AG20443 (cell line): ENCODE measurements at places on chromosomes 2 and 18.

DNA sequence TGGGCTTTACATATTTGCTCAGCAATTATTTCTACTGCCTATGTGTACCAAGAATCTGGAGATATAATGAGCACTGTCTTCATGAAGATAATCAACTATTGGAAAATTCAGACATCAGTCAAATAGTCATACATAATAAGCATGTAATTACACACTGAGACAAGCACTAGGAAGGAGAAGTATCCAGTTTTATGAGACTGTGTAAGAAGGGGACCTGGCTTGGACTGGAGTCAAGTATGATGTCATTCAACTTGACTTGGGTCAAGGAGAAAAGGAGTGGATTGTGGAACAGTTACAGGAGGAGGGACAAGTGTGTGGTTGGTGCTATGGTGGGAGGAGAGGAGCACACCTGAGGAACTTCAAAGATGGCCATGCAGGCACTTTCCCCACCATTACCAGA is 419.8 kb upstream of the TRIB2 start:
- no peak for DNase-seq

DNA sequence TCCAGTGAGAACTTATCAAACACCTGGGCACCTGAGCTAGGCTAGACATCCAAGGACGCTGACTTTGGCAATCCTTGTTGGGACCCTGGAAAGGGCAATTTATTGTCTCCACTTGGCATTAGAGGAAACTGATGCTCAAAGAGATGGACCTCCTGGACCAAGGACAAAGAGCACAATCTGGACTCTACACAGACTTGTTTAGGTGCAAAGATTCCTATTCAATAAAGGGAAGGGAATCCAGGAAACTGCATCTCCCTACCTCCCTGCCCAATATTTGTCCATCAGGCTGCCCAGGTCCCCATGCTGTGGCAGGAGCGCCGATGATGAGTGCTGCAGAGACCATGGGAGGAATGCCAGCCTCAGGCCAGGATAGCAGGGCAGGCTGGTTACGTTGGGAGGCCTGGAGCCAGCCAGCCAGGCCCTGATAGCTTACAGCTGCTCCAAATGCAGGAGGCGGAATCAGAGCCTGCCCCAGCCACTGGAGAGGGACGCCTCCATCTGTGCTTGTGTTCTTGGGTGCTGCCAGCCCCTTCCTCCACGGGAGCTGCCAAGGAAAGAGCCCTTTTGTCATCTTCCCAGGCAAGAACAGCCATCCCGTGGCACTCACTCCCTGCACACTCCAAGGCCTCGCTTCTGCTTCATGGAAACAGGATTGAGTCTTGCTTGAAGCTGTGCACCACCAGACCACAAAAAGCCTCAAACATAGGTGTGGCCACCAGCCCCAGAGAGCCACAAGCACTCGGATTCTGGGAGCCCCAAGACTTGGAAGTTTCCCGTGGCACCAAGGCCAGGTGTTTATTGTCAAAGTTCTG is 60.0 kb downstream of the HS1BP3 start:
- DNase-seq, result no peak

DNA sequence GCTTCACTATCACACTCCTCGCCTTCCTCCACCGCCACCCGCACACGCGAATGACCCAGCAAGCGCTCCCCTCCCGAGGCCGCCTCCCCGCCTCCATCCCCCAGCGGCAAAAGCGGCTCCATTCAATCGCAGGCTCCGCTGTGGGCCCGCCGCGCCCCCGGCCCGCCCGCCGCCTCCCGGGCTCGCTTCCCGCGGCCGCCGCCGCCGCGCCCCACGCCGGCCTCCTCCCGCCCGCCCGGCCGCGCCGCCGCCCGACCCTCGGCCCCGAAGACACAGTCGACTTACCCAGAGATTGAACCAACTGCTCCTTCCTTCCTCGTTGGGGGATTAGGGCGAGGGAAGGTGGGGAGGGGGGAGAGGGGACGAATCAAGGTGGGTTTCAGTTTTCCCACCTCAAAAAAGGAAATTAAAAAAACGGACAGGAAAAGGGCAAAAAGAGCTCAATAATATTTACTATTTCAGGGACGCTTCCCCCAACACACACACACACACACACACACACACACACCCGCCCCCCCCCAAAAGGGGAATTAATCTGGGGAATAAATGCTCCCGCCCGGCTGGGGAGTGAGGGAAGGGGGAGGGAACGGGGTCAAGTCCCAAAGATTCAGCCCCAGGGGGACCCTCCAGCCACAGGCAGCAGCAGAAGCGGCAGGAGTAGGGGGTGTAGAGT is 743 bp downstream of the XPO1 start:
- DNase-seq, result peak; percentile 34

- DNase-seq, result no peak
Measured at GRCh38 chr2:164146441-164146840, 410.6 kb upstream of the FIGN start.

- DNase-seq, result peak; percentile 72
Measured at GRCh38 chr18:24227977-24228666, 89.3 kb downstream of the CABYR start.

GRCh38 chr2:41896186-41896846 is 151.5 kb upstream of the PKDCC start:
- DNase-seq, result no peak

- DNase-seq, result no peak
Measured at GRCh38 chr2:83217854-83218253, 1241.2 kb downstream of the SUCLG1 start.

DNA sequence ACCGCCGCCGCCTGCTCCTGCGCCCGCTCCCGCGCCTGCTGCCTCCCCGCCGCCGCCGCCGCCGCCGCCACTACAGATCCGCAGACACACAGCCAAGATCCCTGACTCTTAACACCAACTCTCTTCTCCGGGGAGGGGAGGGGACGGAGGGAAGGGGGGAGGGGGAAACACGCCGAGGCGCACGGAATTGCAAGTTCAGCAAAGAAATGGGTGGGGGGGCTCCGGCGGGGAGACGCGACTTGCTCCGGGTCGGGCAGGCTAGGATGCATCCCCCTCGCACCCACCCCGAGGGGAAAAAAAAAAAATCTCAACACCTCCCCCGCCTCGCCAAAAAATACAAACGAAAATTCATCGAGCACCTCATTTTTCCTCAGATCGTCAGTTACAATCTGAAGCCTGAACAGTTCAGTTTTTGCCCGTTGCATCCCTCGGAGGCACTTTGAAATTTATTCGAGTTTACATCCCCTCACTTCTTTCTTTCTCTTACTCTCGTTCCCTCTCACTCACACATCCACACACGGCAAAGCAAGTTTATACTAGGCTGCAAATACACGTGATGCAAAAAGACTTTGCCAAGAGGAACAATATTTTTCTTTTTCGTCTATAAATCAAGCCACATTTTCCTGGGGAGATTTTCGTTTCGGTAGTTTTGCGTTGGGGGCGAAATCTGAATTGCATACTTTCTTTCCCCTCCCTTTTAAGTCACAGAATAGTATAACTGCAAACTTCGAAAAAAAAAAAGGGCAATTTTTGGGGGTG is at the start of gene TCF4:
TSS of gene TCF4 (minus strand) at position 82 of the 759 bp plus-strand sequence. CDS start 1,076 bp downstream, outside the sequence.
- DNase-seq, result peak; percentile 20

- no peak for DNase-seq
Measured at GRCh38 chr2:48685126-48685525, 67.5 kb downstream of the GTF2A1L start.

- no peak for DNase-seq
Measured at GRCh38 chr2:96923810-96924774, 54.2 kb upstream of the SEMA4C start.

GRCh38 chr2:126620302-126620701 is 35.7 kb upstream of the GYPC start:
- DNase-seq, result no peak

DNA sequence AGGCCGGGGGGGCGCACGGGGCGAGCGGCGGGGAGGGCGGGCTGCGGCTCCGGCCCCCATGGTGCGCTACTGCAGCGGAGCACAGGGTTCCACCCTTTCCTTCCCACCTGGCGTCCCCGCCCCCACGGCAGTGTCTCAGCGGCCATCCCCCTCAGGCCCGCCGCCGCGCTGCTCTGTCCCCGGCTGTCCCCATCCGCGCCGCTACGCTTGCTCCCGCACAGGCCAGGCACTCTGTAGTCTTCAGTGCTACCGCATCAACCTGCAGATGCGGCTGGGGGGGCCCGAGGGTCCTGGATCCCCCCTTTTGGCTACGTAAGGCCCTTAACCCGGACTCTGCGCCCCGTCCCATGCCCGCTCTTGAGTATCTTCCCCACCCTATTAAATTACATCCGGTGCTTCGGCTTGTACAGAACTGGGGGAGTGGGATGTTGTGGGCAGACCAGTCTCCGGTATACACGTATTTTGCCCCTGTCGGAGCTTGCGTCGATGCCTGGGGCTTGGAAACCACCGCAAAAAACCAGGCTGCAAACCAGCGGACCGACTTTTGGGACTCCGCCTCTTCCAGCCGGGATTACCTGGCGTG is 598 bp upstream of the WBP1 start:
- no peak for DNase-seq

- no peak for DNase-seq
Measured at GRCh38 chr18:23981369-23981980, 33.1 kb upstream of the TTC39C start.

DNA sequence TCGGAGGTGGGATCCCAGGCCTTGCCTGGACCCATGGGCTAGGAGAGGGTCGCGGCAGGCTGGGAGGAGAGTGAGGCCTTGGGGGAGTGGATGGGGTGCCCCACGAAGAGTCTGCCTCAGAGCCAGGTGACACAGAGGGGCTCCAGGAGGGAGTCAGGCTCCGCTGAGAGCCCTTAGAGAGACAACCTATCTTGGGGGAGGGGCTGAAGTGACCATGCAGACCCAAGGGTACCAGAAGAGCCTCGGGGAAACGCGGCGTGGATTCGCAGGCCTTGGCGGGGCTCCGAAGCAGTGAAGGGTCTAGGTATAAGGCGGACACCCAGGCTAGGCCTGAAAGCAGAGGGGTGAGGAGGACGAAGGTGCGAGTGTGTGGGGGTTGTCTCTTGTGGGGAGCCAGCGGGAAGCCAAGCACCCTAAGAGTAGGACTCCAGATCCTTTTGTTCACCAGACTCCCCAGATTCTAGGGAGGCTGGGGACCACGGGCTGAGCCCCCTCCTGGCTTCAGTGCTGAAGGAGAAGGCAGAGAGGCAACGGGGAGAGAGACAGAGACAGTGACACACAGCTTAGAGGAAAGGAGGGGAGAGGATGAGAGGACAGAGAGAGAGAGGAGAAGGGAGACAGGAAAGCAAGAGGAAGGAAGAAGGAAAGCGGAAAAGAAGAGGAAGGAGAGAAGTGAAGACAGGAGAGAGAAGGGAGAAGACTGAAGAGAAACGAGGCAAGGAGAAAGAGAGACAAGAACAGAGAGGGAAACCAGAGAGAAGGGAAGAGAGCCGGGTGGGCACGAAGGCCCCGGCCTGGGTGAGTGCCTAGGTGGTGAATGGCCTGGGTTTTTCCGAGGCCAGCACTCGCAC is 1.1 kb upstream of the HOXD11 start:
- DNase-seq, result peak; percentile 22

DNA sequence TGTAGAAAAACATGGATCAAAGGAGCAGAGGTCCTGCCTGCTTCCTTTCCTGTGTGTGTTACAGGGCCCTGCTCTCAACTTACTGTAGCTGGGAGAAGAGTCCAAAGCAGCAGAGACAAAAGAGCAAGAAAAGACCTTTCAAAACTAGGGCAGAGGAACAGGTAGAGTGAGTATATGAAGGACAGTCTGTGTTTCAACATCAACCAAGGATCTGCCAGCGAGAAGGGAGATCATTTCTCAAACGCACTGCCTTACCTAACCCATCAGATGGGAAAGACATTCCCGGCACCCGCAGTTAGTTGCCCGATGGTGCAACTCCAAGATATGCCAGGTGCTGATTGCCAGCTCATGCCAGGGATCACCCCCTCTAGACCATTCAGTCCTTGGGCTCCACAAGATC is 41.7 kb downstream of the MREG start:
- DNase-seq, result no peak

DNA sequence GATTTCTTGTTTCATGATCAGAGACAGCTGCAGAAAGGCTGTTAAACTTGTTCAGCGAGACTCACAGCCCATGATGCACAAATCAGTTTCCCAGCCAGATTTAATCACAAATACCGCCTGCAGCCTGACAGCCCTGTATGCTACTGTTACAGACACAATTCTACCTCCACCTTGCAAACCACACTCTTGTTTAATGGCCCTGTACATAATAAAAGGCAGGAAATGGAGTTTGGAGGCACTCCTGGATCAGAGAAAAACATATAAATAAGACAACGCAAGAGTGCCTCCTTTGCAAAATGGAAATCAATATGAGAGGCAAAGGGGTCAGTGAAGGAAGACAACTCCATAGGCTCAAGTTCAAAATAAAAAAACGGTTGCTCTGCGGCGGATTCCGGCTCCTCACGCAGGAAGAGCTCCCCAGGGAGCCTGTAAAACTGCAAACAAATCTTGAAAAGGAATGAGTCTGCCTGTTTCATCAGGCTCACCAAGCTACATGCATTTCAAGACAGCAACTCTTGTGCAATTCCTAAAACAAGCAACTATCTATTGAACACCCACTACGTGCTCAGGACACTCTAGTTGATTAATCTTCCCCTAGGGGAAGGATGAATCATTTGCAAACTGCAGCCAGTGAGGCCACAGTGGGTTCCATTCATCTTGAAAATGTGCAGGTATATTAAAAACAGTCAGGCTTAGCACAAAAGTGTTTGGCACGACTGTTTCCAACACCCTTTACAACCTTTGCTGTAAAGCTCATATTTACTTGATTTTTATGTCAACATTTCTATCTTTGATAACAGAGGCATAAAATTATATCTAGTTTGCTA is 37.5 kb downstream of the TBC1D8 start:
- peak; percentile 83 for DNase-seq

DNA sequence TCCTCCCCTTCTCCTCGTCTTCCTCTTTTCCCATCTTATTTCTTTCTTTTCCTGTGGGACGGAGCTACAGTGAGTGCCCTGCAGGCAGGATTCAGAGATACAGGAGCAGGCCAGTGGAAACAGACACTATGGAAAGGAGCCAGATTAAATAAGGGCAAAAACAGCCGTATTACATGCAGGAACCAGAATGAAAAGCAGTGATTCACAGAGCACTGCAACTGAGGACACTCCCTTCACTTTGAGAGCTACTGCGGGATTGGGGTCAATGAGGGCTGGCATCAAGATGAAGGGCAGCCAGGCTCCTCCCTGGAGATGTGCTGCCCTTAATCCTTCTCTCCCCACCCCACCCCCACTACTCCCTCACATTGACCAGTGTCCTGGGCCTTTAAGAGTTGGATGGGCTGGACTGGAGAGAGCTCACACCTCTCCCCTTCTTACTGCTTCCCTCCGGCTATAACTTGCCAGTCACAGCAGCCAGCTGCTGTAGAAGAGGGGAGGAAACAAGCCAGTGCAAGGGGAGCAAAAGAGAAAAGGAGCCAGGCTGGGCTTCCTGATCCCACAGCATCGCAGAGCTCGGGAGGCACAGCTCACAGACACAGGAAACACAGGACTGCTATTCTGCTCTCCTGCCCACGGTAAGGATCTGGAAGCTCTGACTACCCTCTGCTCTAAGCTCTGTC is at the start of gene PLCD4:
TSS of gene PLCD4 (plus strand) at position 464 of the 680 bp plus-strand sequence. CDS start 7,841 bp downstream, outside the sequence.
- DNase-seq, result peak; percentile 82

DNA sequence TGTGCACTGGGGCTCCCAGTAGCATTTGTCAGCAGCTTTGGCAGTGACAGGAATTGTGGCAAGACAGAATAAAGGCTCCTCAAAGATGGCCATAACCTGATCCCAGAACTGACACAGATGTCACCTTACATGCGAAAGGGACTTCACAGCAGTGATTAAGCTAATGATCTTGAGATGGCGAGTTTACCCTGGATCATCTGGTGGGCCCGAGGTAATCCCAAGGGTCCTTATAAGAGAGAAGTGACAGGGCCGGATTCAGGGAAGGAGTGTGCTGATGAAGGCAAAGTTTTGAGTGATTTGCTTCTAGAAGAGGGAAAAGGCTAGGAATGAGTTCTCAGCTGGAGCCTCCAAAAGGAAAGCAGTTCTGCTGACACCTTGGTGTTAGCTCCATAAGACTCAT is 333.9 kb downstream of the LPIN1 start:
- DNase-seq, result no peak
